HTR-8/SVneo (cell line): ENCODE measurements at places on chromosomes 3 and 15.

DNA sequence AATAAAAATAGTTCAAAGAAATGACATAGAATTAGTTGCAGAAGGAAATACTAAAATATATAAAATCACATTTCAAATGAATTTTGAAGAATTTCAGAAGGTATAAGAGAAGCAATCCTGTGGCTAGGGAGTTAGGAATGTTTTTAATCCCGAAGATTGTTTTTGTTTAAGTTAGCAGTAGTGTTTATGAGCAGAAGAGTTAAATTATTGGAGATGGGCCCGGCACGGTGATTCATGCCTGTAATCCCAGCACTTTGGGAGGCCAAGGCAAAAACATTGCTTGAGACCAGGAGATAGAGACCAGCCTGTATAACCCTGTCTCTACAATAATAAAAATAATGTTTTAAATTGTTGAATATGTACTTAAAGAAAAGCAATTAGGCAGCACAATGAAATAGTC lies 432.5 kb downstream of the MFSD1 start:
- DNase-seq: no peak

DNA sequence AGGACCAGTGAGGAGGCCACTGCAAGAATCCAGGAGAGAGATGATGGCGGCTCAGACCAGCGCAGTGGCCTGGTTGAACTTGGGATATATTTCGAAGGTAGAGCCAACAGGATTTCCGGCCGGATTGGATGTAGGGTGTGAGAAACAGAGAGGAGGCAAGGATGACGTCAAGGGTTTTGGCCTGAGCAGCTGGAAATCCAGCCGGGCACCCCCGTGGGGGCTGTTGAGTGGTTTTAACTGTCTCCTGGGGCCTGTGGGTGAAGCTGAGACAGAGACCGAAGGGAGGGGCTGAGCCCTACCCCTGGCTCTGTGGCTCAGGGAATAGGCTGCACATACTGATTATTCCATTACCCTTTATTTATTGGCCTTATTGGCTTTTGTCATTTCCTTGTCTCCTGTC lies 45.7 kb downstream of the EXOG start:
- no peak for DNase-seq

DNA sequence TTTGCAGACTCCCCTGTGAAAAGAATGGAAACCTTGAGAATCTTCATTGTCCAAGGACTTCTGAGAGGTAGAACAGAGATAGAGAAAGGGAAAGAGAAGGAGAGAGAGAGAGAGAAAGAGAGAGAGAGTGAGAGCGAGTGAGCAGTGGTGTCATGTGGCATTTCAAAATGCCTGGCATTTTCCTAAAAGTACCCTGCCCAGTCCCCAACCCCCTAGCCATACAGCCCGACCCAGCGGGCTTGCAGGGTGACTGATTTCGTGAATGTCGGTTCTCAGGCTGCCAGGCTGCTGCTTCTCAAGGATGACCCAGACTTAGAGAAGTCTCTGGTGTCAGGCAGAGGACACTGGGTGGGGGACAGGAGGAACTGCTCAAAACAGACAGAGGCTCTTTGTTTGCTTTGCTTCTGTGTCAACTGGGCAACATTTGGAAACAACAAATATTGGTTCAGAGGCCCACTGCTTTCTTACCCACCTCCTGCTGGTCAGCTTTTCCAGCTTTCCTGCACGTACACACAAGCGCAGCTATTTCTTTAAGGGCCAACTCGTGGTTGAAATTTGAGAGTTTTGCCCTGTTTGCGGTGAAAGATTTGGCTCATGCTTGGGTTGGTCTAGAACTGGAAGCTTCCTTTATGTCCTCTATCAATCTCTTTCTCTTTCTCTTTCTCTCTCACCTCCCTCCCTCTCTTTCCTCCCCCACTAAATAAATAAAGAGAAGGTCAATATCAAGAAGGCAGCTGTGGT lies 3.7 kb upstream of the TF start:
- peak; percentile 19 for DNase-seq

GRCh38 chr3:54717506-54717905 lies 210.4 kb downstream of the LRTM1 start:
- DNase-seq: no peak

- no peak for DNase-seq
These were observed 689.9 kb upstream of the SEMA6D start for GRCh38 chr15:47027322-47027946.
